ENCODE measurements at places on chromosomes 1 and 21.

DNA sequence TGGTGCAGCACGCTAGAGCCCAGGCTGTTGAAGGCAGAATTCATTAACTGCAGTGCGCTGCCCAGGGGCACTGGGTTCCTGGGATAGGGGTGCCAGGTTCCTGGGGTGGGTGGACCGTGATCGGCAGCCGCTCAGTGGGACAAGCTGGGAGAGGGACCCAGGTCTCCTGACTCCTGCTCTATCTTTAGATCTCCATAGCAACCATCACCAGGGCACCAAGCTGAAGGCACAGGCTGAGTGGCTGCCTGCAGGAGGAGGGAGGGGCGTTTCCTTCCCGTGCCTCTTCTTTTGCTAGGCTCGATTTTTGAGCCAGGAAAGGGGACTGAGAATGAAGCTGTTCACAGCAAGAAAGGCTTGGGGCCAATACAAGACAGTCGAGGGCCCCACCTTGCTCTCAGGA, 20.9 kb upstream of the CDCP2 start:
- no peak for DNase-seq

DNA sequence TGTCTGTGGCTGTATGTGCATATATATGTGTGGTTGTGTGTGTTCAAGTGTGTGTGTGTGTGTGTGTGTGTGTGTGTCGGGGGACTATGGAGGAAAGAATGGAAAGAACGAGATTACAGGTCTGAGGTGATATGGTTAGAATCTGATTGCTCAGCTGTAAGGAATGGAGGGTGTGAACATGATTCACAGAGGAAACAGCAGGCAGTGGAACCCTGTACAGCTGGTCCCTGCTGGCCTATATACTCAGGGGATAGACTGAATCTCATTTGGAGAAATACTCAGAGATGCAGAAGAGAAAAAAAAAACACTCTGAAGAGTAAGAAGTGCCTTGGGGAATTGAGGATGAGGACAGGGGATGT, 180.1 kb upstream of the ESRRG start:
- peak; percentile 70 for DNase-seq

DNA sequence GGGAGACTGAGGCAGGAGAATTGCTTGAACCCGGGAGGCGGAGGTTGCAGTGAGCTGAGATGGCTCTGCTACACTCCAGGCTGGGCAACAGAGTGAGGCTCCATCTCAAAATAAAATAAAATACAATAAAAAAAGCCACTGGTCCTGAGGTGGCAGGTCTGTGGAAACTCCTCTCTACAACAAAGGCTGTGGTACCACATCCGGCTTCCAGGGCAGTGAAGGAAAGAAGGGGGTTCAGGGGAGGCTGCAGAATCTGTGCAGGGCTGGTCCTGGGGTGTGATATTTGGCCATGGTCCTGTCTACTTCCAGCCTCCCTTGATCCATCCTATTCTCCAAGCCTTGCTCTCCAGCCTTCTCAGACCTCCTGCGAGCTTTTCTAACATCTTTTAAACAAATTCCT, 731 bp upstream of the ZNF683 start:
- no peak for DNase-seq

DNA sequence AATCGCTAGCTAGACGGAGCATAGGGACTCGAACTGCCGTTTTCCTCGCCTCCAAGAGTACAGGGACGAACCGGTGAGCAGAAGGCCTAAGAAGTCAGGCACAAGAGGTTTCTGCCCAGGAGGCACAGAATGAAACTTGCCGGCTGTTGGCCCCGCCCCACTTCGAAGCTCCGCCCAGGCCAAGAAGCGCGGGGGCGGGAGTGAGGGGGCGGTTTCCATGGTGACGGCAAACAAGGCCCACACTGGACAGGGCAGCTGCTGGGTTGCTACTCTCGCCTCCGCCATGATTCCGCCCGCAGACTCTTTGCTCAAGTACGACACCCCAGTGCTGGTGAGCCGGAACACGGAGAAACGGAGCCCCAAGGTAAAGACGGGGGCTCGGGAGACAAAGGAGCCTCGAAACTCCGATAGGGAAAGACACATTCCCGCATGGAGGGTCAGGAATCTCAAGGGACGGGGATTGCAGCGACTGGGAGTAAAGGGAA, at the start of gene DNALI1:
Gene DNALI1, plus strand, starts transcription at position 229 of the 485 bp plus-strand sequence. Its CDS starts 55 bp downstream, at position 284.
- DNase-seq, result no peak

GRCh38 chr1:112320058-112320457, 76.0 kb upstream of the CTTNBP2NL start:
- DNase-seq, result no peak

DNA sequence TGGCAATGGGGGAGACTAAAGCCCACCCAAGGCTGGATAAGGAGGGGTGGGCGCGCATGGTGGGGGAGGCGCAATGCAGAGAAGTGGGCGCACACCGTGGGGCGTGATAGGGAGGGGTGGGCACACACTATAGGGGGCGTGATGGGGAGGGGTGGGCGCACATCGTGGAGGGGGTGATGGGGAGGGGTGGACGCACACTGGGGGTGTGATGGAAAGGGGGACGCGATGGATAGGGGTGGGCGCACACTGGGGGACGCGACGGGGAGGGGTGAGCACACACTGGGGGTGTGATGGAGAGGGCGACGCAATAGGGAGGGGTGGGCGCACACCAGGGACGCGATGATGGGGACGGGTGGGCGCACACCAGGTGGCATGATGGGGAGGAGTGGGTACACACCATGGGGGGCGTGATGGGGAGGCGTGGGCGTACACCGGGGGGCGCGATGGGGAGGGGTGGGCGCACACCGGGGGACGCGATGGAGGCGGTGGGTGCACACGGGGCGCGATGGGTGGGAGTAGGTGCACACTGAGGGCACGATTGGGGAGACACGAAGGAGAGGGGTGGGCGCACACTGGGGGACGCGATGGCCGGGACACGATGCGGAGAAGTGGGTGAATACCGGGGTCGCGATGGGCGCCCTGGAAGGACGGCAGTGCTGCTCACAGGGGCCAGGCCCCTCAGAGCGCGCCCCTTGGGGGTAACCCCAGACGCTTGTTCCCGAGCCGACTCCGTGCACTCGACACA, 929 bp downstream of the SUMO3 start:
- no peak for DNase-seq

DNA sequence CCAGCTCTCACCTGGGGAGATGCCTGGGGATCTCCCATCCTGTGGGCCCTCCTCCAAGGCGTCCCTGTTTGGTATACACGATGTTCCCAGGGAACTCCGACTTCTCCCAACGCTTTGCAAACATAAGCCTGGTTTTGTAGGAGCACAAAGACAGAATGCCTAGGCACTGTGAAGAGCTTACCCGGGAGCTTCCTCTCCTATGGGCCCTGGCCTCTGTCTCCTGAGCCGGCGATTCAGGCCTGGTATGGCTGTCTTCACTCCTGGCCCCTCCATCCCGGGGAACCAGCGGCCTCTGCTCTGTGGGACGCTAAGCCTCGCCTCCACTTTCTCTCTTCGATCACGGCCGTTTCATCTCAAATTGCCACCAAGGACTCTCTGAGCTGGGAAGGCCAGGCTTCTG, 59.6 kb upstream of the ACTRT2 start:
- no peak for DNase-seq

- DNase-seq, result peak; percentile 18
Observed at GRCh38 chr1:201282931-201283829, at the start of gene PKP1. TSS of gene PKP1 (plus strand) at chr1:201283506. CDS start at chr1:201283703, 197 bp downstream.

DNA sequence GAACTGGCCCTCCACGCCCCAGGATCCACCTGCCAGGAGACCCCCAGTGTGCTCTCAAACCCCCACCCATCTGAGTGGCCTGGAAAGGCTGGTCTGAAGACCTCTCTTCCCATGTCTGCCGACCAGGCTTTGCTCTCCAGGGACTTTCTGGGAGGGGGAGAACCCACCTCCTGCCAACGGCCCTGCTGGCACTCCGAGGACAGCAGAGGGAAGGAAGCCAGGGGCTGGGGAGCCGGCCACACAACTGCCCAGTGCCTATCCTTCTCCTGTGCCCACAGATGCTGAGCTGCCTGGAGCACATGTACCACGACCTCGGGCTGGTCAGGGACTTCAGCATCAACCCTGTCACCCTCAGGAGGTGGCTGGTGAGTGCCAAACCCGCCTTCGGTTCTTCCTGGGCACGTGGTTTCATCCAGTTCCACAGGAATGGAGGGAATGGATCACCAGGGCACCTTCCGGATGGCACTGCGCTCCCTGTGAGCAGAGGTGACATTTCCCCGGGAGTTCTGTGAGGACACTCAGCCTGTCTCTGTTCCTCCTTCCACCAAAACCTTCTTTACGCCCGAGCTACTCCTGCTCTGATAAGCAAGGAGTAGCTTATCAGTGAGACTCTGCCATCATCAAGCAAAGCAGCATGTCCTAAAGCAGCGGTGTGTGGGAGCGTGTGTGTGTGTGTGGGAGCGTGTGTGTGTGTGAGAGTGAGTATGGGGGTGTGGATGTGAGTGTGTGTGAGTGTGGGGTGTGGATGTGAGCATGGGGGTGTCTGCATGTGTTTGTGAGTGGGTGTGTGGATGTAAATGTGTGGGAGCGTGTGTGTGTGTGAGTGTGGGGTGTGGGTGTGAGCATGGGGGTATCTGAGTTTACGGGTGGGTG, 105.5 kb downstream of the PDE9A start:
- no peak for DNase-seq

- no peak for DNase-seq
Observed at GRCh38 chr1:179825798-179826460, 51.7 kb downstream of the TOR1AIP2 start.

DNA sequence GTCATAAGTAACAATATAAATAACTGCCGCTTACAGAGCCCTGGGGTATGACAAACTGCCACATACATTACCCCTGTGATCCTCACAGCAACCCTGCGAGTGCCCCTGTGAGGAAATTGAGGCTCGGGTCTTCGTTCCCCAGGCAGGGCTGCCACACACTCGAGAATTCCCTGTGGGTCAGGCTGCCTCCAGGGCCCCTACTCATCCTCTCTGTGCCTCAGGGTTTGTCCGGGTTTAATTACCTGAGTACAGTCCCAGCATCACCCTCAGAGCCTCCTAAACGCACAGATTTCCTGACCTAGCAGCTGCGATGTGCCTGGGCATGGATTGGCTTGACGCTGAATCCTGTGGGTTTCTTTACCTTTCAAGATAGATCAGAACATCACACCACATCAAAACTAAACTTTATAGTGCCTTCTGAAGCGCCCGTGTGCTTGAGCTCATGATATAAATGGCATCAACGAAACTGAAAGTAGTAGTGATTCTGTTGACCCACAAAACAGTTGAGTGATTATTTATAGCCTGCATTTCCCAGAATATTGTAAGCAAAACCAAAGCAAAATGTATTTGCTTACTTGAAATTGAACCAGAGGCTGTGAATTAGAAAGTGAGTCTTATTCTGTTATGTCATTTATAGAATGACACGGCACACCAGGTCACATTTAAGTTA, 14.0 kb downstream of the SLC37A1 start:
- DNase-seq, result peak; percentile 83

GRCh38 chr1:16727190-16728111, 12.9 kb upstream of the RNU1-4 start:
- peak; percentile 81 for DNase-seq

GRCh38 chr1:155725142-155725541, 36.3 kb downstream of the DAP3 start:
- no peak for DNase-seq

- peak; percentile 74 for DNase-seq
Observed at GRCh38 chr1:212484701-212485570, 52.2 kb downstream of the NENF start.

- no peak for DNase-seq
Observed at GRCh38 chr21:44354001-44354405, 582 bp downstream of the TRPM2 start.

DNA sequence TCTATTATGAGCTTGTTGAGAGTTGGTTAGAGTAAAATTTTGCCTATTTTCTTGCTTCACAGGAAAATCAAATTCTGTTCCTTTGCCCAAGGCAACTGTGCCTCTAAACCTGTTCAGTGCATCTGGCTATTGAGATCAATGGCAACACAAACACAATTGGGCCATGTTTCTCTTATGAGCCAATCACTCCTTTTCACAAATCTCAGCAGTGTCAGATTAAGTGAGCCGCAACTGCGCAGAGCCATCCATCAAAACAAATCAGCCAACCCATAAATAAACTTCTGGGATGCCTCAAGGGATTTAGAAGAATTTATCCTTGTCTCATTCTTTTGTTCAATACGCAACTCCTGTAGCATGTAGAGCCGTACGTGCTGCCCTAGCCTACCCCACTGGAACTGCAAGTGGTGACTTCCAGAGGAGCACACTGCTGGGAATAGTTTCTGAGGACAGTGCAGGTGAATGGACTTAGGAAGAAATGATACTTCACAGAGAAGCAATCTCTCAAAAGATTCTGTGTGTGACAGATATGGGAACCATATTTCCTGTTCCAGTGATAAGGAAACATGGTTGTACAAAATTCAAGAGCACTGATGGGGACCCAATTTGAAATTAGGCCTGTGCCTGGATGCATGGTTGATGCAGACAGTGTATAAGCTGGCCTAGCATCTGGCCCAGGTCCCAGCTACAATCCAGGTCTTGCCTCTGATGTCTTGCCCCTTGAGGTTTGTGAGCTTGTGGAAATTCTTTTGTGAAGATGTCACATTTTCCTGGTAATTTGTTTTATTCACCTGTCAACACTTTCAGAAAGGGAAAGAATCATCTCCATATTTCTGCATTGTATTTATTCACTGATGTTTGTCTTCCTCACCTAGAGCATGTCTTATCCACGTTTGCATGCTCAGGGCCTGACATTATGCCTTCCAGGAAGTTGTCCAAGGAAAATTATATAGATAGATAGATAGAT, 166.2 kb downstream of the URB2 start:
- DNase-seq, result no peak

DNA sequence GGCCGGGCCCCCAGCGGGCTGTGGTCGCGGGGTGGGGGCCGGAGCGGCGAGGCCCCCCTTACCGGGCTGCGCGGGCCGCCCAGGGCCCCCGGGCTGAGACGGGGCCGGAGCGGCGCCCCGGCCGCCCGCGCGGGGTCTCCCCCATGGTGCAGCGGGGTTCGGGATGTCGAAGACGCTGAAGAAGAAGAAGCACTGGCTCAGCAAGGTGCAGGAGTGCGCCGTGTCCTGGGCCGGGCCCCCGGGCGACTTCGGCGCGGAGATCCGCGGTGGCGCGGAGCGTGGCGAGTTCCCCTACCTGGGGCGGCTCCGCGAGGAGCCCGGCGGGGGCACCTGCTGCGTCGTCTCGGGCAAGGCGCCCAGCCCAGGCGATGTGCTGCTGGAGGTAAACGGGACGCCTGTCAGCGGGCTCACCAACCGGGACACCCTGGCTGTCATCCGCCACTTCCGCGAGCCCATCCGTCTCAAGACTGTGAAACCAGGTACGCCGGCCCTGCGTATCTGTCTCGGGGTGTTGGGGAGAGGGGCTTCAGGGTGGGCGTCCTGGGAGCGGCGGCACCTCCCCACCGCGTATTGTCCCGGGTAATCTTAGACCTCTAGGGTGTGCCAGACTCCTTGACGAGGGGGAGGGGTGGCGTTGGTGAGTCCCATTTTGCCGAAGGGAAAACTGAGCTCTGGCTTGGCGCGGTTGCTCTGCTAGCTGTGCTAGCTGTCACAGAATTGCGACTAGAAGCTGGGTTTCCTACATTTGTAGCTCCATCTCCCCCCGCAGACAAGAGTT, 745 bp downstream of the MAGI3 start:
- DNase-seq, result peak; percentile 42

GRCh38 chr1:98490099-98490498, 171.4 kb upstream of the SNX7 start:
- DNase-seq, result no peak

DNA sequence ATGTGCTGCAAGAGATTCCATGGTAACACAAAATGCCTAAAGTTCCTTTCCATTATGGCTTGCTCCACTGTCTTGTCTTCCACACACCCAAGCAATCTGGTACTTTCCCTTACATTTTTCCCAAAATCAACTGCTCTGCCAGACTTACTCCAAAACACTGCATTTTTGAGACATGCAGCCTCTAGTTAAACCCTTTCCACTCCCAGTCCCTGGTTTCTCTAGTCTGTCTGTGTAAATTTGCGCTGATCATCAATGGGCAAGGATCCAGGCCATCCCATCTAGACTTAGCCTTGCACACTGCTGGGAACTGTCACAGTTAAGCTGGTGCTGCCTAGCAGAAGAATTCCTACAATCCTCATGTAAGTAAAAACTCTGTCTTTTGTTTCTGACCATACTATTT, 47.8 kb downstream of the DAB1 start:
- DNase-seq, result no peak
